Stimulated activated CD4-positive, alpha-beta T cell treated with anti-CD3 and anti-CD28 coated beads, Interleukin-15, amount 100 ng/mL, for 1 hour (primary cell): ENCODE measurements at places on chromosomes 3 and 15.

DNA sequence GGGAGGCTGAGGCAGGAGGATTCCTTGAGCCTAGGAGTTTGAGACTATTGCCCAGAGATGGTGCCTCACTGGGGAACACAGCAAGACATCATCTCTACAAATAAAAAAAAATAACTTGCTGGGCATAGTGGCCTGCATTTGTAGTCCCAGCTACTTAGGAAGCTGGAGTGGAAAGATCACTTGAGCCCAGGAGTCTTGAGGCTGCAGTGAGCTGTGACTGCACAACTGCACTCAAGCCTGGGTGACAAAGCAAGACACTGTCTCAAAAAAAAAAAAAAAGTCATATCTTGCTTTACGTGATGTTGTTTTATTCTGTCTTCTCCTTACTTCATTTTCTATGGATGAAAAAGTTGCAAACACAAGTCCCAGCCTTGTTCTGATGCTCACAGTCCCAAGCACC lies 14.1 kb downstream of the GATM start:
- no peak for DNase-seq

- DNase-seq, result no peak
Measured at GRCh38 chr3:154775821-154776548, 304.1 kb upstream of the MME start.

DNA sequence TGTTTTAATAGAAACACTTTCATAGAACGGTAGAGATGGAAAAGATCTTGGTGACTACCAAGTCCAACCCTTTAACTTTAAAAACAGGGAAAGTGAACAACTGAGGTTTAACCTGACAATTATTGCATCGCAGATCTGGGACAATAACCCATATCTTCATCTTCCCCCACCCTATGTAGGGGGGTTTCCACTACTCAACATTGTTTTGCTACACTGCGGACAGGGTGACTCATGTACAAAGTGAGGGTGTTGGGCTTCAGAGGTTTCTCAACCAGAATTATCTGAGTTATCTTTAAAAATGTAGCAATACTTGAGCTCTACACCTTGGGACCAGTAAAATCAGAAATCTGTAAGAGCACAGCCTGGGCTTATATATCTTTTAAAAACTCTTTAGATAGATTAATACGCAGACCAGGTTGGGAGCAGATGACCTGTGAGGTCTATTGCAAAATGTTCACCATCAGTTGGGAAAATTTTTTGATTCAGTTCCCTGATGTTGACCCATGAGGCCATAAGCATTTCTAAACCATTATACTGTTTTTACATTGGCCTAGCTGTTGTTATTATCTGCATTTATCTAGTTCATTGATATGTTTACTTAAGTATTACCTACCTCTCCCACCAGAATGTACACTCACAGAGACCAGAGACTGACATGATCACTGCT lies 103.6 kb upstream of the ICE2 start:
- no peak for DNase-seq

- DNase-seq, result no peak
Measured at GRCh38 chr15:48627260-48627940, 18.1 kb downstream of the FBN1 start.

DNA sequence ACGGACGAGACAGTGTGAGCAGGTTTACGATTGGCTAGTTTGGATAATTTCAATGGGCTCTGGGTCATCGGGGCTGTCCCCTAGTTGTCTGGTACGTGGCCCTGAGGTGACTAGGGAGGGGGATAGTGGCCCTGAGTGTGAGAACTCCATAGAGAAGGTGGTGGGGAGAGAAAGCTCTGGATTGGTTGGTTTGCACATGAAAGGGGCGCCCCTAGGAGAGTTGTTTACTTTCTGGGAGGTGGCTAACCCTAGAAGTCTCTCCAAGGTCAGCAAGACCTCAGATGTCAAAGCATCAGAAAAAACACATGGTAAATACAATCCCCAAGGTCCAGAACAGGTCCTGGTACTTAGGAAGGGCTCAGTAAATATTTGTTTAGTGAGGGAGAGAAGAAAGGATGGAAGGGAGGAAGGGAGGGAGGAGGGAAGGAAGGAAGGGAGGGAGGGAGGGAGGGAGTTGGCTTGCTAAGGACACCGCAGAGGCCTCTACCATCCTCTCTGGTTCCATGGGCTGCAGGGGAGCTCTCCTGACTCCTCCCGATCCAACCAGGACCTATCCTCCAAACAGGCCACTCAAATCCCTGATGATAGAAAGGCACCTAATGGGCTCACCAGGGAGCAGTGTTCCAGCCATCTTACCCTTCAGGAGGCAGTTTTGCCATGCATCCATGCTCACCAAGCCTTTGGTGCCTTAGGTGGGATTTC lies 3.0 kb upstream of the TRH start:
- no peak for DNase-seq

GRCh38 chr3:159950156-159950898 lies 38.3 kb upstream of the IL12A start:
- DNase-seq, result no peak
